Hepatocyte (in vitro differentiated cells): ENCODE measurements at places on chromosomes 2 and 18. TPM values are rescaled to one million over a fixed set of nuclear protein-coding genes. Genes with fewer than 3 reads are reported as not detected.

Gene VAMP5
- 2.1 and 2.7 TPM in 2 replicates for total RNA-seq

Gene ELOA2
- total RNA-seq: not detected in 2 replicates

Gene PLEKHA3
- total RNA-seq: 8.3 and 9.1 TPM in 2 replicates

Gene ASB18
- not detected in 2 replicates for total RNA-seq

Gene AQP4
- total RNA-seq: 12.8 and 14.9 TPM in 2 replicates
